Caco-2 (cell line): ENCODE measurements at places on chromosomes 12 and 14. TPM values are rescaled to one million over a fixed set of nuclear protein-coding genes. Genes with fewer than 3 reads are reported as not detected.

MYH7 gene
- 0.07 TPM in 1 of 2 replicates, not detected in the other for total RNA-seq

CACNA1C gene
- total RNA-seq, result 0.05 TPM in 1 of 2 replicates, not detected in the other

INHBC gene
- total RNA-seq, result not detected in 2 replicates

SYT1 gene
- 0.39 and 1.2 TPM in 2 replicates for total RNA-seq

DHH gene
- total RNA-seq, result 0.16 TPM in 1 of 2 replicates, not detected in the other

BICDL1 gene
- 10.8 and 14.2 TPM in 2 replicates for total RNA-seq

PROX2 gene
- not detected in 2 replicates for total RNA-seq

B4GALNT1 gene
- 4.2 and 5.7 TPM in 2 replicates for total RNA-seq

CLEC9A gene
- not detected in 2 replicates for total RNA-seq

TMEM116 gene
- 10.3 and 11.0 TPM in 2 replicates for total RNA-seq

KRT79 gene
- total RNA-seq, result not detected in 2 replicates

KRT82 gene
- not detected in 2 replicates for total RNA-seq

TMPRSS12 gene
- total RNA-seq, result not detected in 2 replicates

TMEM30B gene
- total RNA-seq, result 31.4 and 32.5 TPM in 2 replicates

MORN3 gene
- 21.8 and 36.5 TPM in 2 replicates for total RNA-seq

DERA gene
- 84.3 and 86.4 TPM in 2 replicates for total RNA-seq

FIGNL2 gene
- total RNA-seq, result 3.5 and 3.6 TPM in 2 replicates

KLRC2 gene
- not detected in 2 replicates for total RNA-seq

TEDC1 gene
- 30.3 and 30.8 TPM in 2 replicates for total RNA-seq

MGAT4C gene
- total RNA-seq, result not detected in 2 replicates

TCL1B gene
- not detected in 2 replicates for total RNA-seq
